Pons (tissue), 1 donor: ENCODE measurements at places on chromosomes 3 and 15.
A peak's percentile ranks its signal among the peaks of the same experiment; 100 is the strongest.

DNA sequence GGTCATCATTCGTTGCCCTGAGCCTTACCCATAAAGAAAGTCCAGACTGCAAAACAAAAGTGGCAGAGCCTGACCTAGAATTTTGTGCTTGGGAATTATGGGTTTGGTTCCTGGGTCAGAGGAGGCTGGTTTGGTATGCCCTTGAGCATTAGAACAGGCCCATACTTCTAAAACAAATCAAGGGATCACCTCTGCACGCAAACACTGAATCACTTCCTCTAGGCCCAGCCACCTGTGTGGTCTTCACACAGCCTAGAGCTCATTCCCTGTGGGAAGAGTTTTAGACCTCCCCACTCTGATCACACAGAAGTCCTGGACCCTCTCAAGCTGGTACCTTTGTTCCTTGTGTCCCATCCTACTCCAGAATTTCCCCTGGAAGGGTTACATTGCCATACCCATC, 59.4 kb downstream of the B3GNT5 start:
- DNase-seq = no peak

DNA sequence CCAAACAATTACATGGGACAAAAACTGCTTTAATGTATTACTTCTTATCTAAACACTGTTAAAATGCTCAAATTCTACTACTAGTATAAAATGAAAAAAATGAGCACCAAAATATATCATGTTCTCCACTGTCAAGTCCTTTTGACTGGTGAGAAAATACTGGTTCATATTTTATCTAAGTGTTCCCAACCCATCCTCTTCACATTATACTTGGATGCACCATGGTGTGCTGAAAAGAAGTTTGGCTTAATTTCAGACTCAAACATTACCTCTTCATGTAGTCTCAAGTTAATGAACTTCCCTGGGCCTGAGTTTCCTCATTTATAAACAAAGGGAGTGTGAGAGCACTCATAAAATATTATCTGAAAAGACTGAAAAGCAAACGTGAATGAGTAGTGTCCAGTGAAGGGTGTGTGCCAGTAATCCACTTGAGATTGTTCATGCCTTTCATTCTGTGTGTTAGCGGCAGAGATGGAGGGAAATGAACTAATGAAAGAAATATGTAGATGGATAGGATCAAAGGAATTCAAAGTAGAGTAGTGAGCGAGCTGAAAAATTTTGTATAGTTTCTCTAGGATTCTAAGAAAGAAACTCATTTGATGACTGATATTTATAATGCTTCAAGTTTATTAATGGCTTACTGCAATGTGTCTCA, 263.2 kb downstream of the NLGN1 start:
- no peak for DNase-seq

DNA sequence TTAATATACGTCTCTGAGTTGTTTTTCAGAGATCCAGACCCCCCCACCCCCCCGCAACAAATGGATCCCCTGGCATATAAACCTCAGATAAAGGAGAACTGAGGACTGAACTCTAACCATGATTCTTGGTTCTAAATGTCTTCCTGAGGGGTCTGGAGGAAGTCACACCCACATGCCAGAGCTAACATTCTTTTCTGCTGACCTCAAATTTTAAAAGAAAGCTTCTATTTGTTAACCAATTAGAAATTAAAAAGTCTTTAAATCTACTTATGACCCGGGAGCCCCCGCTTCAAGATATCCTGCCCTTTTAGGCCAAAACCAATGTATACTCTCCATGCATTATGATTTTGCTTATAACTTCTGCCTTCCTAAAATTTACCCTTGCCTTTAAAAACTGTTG, 188.3 kb downstream of the ECT2 start:
- no peak for DNase-seq

DNA sequence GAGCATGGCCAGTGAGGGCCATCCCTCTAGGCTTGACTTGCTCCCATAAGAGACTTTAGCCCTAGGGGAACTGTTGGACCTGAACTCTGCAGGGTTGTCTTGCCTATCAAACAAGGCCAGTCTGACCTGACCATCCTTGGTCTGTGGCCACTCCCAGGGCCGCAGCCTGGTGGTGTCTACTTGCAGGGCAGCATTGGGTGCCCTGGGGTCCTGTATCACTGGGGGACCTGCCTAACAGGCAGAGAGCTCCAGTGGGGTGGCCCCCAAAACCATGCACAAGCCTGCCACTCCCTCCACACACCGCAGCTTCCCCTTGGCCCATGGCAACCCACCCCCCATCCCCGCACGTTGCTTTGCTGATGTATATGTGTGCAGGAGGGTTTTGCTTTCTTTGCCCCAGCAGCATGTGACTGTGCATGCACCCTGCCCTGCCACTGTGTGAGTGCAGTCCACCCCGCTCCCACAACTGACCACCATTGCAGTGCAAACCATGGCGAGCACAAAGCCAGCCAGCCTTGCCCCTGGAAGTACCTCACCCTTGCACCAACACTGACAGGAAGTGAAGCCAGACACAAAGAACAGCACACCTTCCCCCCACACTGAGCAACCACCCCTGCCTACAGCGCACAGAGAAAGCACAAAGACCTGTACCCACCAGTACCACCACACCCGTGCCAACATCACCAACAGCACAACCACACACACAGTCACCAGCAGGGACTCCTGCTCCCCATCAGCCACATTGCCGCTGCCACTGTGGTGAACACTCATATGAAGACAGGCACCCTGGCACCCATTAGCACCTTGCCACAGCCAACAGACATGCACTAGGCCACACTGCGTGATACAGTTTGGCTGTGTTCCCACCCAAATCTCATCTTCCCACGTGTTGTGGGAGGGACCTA, 88.8 kb downstream of the SENP7 start:
- no peak for DNase-seq

- DNase-seq = no peak
Measured at GRCh38 chr15:90994059-90994416, 297 bp downstream of the PRC1 start.

GRCh38 chr3:29100292-29100691, 180.6 kb upstream of the RBMS3 start:
- no peak for DNase-seq

GRCh38 chr3:21449738-21450137, 301.3 kb downstream of the ZNF385D start:
- DNase-seq = no peak

DNA sequence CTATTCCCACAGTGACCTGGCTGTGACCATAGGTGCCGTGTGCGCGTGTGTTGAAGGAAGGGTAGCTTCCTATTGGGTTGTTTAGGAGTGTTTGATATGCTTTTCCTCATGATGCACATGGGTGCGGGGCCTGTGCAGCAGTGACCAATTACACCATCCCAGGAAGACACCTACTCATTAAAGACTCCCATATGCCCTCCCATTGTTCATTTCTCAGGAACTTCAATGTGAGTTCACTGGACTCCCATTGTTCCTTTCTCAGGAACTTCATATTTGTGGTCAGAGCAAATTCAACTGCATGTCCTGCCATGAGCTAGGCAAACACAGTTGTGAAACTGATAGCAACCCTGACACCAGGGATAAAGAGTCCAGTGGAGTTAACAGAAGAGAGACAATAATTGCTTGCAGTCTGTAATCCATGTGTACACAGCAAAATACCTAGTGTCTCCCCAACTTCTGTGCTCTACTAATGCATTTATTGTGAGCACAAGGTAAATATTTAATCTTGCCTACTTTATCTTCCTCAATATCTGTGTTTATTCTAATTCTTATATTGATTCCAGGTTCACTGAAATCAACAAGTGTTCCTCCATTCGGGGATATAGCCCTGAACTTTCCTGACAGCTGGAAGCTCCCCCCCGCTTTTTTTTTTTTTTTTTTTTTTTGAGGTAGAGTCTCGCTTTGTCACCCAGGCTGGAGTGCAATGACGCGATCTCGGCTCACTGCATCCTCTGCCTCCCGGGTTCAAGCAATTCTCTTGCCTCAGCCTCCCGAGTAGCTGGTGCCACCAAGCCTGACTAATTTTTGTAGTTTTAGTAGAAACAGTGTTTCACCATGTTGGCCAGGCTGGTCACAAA, 57.5 kb upstream of the GCNT3 start:
- no peak for DNase-seq

DNA sequence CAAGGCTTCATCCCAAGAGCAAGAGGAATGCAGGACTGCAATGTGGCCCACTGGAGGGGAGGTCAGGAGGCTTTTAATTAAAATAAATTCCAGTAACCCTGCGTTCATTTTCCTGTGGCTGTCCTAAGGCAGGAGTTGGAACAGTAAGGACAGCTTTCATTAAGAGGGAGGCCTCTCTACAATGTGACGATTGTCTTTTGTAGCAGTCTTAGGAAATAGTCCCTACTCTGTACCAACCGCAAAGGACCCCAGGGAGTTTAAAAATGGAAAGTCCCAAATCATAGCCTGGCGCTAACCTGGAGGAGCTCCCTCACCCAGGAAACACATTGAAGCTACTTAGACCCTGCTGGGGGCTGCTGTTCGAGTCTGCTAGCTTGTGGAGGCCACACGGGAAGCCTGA, 62.8 kb downstream of the SYNM start:
- DNase-seq = no peak

DNA sequence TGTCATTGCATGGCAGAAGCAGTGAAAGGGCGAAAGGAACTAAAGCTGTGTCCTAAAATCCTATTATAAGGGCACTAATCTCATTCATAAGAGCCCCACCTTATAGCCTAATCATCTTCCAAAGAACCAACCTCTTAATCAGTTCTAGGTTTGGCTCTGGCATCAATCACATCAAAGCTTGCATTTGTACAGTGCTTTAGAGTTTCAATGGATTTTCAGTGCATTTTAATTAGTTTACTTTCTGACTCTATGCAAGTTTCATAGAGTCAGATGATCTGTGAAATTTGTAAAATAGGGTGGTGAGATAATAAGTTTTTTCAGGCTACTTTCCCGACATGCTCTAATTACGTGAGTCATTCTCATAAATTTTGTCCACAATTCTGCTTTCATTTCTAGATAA, 341.1 kb downstream of the DIPK2A start:
- DNase-seq = no peak

DNA sequence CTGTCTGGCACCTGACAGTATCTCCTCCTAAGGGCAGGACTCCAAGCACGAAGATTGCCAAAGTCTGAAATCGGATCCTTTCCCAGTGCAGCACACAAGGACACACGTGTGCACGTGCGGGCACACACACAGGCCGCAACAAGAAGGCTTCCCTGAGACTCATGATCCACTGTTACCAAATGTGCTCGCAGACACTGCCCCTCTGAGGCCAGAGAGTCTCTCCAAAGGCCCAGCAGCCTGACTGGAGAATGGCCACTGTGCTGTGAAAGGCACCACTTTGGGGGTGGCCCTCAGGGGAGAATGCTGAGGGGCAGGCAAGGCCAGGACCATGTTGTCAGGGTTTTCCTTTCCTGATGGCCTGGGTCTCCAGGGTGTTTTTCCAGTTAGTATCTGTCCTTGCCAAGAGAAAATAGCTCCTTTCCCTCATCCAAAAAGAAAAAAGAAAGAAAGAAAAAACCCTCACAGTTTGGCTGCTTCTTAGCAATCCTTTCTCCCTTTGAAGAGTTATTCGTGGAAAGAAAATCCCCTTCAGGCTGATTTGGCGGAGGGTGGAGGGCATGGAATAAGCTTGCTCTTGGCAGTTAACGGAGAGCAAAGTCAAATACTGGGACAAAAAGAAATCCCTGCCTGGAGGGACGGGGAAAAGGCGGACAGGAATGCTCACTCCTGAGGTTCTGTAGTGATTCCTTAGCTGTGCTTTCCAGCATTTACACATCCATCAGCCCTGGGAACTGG, 112.2 kb upstream of the ETV5 start:
- DNase-seq = peak; percentile 92

GRCh38 chr15:75054172-75054897, 30.9 kb downstream of the PPCDC start:
- peak; percentile 75 for DNase-seq

DNA sequence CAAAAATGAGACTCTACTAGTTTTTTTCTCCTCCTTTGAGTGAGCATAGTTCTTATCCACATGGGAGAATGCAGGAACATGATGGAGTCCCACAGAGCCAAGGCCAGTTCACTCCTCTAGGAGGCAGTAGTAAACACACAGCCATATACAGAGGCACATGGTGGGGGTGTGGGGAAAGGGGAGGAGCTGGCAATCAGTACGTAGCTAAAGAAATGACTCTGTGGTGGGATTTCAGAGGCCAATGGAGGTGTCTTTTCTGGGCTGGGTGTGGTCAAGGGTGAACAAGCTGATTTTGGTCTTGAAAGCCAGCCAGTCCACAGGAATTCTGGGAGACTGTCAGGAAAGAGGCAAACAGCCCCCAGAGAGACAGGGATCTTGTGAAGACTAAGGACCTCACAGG, 6.6 kb upstream of the RAB11A start:
- DNase-seq = no peak
